ENCODE measurements at places on chromosomes 12 and 14.

GRCh38 chr12:102201436-102202061 lies 3.9 kb upstream of the PMCH start:
- DNase-seq = no peak

DNA sequence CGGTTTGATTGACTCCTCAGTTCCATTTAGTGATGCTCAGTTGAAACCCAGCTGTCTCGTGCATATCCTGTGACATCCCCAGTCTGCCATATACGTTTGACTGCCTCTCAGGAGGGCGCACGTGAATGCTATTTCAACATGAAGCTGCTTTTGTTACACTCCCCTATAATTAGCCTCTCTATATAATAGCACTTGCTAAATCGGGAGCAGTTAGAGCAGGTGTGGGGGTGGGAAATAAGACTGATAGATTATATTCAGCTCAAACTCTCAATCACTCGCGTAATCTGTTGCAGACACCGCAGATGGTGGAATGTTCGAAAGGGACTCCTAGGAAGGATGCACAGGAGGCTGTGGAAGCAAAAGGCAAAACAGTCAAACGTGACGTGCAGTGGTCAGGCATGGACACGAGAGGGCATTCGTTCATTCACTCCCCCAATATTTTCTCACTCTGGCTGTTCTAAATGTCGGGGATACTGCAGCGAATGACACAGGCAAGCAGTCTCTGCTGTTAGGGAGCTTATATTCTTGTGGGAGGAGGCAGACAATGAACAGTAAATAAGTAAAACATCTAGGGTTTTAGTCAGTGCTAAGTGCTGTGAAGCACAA lies 29.8 kb downstream of the KCNA1 start:
- no peak for DNase-seq

DNA sequence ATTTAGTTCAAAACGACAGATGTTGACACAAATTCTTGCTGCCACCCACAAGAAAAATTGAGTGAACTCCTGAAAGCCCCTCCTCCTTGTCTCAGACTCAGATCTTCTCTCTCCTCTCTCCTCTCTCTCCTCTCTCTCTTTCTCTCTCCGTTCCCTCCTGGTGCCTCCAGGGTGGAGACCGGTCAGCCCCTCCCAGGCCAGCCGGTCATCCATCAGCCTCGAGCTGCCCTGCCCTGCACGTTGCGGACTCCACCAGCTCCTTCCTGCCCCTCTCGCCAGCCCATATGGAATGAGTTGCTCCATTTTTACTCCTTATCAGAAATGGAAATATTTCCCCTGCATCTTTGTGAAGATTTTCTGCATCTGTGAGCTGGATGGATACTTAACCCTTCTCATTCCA lies 103.8 kb downstream of the TBX5 start:
- no peak for DNase-seq

GRCh38 chr12:14369311-14369710 lies 3.8 kb downstream of the ATF7IP start:
- DNase-seq = no peak

DNA sequence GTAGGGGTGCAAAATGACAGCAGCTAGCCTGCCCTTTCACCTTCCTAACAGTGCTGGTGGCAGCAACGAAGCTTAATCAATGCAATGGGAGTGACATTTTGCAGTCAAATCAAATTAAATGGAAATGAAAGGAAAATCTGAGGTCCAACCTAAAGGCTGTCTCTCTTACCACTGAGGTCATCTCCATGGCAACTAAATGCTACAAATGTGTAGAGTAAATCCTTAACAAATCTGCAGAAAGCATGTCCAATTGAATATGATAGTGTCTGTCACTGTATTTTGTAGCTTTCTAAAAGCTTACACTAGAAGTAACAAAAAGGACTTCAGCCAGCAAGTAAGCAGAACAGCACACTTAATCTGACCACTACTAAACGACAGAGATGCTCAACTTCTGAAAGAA lies 488.8 kb downstream of the BCAT1 start:
- no peak for DNase-seq

GRCh38 chr12:38736821-38737220 lies 168.6 kb downstream of the CPNE8 start:
- DNase-seq = no peak
